ENCODE measurements at places on chromosomes 3 and 15.

DNA sequence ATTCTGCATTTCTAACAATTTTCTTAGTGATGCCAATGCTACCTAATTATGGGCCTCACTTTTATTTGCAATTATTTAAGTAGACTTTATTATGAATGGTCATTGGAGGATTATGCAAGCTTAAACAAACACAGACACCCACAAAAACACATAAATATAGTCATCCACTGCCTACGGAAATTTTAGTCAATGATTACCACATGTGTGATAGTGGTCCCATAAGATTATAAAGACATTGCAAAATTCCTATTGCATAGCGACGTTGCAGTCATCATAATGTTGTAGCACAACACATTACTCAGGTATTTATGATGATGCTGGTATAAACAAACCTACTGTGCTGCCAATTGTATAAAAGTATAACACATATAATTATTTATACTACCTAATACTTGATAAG is 247.8 kb upstream of the ALCAM start:
- no peak for DNase-seq

DNA sequence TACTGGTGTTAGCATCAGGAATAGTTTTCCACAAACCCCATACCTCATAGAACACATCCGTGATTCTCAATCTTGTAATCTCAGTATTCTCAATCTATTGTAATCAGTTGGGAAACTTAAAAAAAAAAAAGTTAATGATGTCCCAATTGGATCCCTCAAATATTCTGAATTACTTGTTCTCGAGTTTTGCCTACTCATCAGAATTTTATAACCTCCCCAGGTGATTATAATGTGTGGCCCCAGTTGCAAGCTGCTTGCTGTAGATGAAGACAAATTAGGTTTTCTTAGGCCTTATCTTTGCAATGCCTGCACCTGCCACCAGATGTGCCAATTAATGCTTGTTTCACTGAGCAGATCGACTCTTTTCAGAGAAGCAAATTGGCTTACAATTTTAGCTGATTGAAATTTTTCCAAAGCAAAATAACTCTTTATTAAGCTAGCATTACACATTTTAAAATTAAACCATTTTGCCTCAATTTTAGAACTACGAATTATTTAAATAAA is 19.0 kb upstream of the DIPK2A start:
- DNase-seq = no peak

DNA sequence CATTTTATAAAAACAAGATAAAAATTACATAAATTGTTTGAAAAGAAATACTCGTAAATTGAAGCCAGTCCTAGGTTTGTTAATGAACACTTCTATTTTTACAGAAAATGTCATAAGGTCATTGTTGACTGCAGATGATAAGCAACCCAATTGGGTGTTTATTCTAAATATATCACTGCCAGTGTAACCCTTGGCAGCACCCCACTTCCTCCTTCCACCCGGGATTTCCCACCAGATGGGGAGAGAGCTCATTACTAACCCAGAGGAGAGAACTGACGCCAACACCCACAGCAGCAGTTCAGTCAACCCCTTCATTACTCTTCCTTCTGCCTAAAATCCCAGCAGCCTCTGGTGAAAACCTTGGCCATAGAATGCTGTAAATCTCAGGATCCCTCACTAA is 307.6 kb downstream of the GAP43 start:
- DNase-seq = no peak

DNA sequence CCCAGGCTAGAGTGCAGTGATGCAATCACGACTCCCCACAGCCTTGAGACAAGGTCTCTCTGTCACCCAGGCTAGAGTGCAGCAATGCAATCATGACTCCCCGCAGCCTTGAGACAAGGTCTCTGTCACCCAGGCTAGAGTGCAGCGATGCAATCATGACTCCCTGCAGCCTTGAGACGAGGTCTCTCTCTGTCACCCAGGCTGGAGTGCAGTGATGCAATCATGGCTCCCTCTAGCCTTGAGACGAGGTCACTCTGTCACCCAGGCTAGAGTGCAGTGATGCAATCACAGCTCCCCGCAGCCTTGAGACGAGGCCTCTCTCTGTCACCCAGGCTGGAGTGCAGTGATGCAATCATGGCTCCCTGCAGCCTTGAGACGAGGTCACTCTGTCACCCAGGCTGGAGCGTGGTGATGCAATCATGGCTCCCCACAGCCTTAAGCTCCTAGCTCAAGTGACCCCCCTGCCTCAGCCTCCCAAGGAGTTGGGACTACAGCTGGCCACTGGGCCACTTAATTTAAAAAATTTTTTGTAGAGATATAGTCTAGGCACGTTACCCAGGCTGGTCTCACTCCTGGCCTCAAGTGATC is 26.1 kb downstream of the TFRC start:
- no peak for DNase-seq

- peak; percentile 85 for DNase-seq
Measured at GRCh38 chr3:173584093-173584837, 186.7 kb downstream of the NLGN1 start.

DNA sequence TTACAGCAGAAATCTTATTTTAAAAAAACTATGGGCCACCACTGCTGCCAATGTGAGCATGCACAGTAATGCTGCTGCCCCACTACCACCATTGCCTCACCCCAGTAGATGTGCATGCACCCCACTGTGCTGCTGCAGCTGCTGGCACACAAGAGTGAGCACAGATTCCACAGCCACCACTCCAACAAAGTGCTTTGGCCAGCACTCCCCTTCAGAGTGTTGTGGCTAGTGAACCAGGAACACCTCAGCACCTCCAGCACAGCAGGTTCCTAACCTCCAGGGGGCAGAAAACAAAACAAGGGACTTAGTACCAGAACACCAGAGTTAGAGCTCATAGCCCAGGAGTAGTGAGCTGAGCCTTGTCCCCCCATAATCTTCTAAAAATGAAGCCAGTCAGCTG is 629.6 kb downstream of the PYDC2 start:
- no peak for DNase-seq

DNA sequence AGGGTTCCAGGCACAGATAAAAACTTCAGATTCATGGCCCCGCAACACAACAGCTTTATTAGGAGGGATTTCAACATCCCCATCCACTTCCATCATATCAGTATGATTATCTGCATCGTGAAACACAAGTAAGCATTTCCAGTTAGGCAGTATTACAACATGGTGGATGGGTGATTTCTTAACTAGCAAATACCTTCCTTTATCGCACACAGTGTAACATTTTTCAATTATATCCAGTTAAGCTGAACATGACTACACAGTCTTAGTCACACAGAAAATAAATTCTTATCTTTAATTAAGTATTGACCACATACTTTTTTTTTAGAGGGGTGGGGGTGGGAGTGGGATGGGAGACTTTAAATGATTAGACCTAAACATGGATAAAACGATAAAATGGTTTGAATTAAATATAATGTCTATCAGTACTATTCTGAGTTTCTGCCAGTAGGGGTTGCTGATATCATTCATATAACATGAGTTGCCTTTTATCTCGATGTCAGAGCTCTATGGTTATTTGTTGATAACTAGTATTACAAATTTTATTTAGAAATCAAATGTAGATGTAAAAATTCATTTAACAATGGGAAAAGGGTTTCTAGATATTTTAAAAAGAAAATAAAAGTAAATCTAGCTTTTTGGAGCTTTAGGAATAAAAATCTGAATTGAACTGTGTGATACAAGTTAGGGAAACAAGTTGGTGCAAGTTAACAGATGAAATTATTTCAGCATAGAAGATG is 146.6 kb downstream of the TBL1XR1 start:
- DNase-seq = peak; percentile 54

GRCh38 chr3:148202386-148202785 is 495.3 kb upstream of the AGTR1 start:
- DNase-seq = no peak

GRCh38 chr3:151468284-151468917 is 7.5 kb upstream of the IGSF10 start:
- peak; percentile 65 for DNase-seq

GRCh38 chr3:169150920-169151319 is 512.6 kb downstream of the MECOM start:
- DNase-seq = no peak

GRCh38 chr3:100033903-100034471 is 80.3 kb downstream of the FILIP1L start:
- no peak for DNase-seq

- no peak for DNase-seq
Measured at GRCh38 chr3:99920481-99921376, 103.1 kb downstream of the CMSS1 start.

DNA sequence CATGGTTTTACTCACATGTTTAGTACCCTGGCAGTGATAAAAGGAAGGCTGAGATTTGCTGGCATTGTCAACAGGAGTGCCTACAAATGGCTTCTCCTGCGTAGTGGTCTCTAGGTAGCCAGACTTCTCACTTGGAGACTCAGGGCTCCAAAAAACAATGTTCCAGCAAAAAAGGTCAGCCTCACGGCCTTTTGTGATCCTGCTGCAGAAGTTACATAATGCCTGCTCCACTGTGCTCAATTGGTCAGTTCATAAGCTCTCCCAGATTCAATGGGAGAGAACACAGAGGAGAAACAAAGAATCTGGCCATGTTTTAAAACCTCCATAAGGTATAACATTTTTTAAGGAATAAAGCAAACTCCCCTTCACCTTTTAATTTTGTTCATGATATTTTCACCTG is 76.1 kb upstream of the CMSS1 start:
- no peak for DNase-seq

DNA sequence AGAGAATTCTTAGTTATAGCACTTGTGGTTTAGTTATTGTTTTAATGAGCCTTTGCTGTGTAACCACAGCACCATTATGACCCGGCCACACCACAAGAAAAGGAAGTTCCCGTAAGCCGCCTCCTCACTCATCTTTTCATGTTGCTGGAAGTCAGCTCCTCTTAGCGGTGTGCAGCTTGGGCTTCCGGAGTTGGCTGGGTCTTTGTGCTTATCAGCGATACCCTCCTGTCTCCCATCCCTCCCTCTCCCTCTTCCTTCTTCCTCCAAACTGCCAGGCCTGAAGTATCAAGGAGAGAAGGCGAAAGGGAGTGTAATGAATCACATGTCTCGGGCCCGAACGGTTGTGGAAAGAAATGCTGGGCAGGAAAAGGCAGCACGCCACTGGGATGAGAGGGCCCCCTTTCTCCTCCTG is 353.5 kb downstream of the MCTP2 start:
- DNase-seq = no peak

DNA sequence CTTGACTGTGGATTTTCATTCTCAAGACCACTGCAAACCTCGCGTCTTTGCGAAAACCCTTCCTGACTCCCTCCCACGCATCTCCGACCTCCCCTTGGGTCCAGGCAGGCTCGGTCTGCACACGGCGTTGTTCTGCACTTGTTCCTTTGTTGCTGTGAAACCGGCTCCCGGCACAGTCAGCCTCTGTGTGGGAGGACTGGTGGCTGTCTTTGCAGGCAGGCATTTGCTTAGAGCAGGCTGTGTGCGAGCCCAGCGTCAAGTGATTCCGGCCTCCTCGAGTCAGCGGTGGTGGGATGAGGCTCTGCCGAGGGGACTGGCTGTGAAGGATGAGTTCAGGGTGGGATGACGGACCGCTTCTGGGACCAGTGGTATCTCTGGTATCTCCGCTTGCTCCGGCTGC is 102.6 kb upstream of the ROPN1 start:
- no peak for DNase-seq

DNA sequence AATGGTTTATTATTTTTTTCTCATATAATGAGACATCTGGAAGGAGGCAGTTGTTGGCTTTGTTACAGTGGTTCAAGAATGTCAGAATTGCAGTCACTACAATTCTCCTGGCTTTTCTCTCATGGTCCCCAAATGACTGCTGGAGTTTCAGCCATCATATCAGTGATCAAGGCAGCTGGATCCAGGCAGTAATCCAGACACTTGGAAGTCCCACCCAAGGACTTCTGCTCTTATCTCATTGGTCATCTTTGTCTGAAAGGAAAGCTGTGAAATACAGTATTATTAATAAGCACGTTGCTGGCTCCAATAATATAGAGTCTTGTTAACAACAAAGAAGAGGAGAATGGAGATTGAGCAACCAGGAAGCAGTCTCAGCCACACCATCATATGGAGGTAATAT is 22.9 kb upstream of the MED12L start:
- DNase-seq = no peak

- no peak for DNase-seq
Measured at GRCh38 chr3:53705024-53705745, 141.0 kb downstream of the CHDH start.
